ENCODE measurements at places on chromosomes 1 and 21. TPM values are rescaled to one million over a fixed set of nuclear protein-coding genes. Genes with fewer than 3 reads are reported as not detected.

Gene GPR25
- total RNA-seq = not detected

Gene B3GALT2
- total RNA-seq = 1.3 TPM

Gene CD244
- not detected for total RNA-seq

Gene IVL
- total RNA-seq = not detected

Gene PCAT6
- 0.51 TPM for total RNA-seq

Gene SYNJ1
- 4.6 TPM for total RNA-seq

Gene GBP2
- 96.8 TPM for total RNA-seq

Gene UBXN10
- 0.33 TPM for total RNA-seq

Gene CFAP45
- 0.51 TPM for total RNA-seq

Gene MMP23B
- total RNA-seq = 4.6 TPM

Gene FAM78B
- total RNA-seq = 0.33 TPM

Gene BNIPL
- total RNA-seq = 0.33 TPM

Gene RRP1
- 14.4 TPM for total RNA-seq

Gene HES2
- total RNA-seq = 0.50 TPM

Gene PLA2G2A
- not detected for total RNA-seq

Gene OR2G6
- not detected for total RNA-seq

Gene LHX8
- total RNA-seq = not detected

Gene LCE1B
- not detected for total RNA-seq

Gene EVI5
- 40.1 TPM for total RNA-seq

Gene CR1L
- not detected for total RNA-seq

Gene TMCO4
- 22.9 TPM for total RNA-seq

Gene LRRC38
- not detected for total RNA-seq

Gene PPIAL4G
- not detected for total RNA-seq

Gene TAF13
- total RNA-seq = 59.1 TPM

Gene OR2G2
- total RNA-seq = not detected

Gene ADAMTS1
- 186 TPM for total RNA-seq

Gene HMCN1
- total RNA-seq = 12.3 TPM

Gene MYBPH
- 0.17 TPM for total RNA-seq

Gene RAP1GAP
- total RNA-seq = 0.26 TPM

Gene TDRD5
- not detected for total RNA-seq

Gene EPHA2
- total RNA-seq = 24.6 TPM
